ENCODE measurements at places on chromosomes 5 and 9.

DNA sequence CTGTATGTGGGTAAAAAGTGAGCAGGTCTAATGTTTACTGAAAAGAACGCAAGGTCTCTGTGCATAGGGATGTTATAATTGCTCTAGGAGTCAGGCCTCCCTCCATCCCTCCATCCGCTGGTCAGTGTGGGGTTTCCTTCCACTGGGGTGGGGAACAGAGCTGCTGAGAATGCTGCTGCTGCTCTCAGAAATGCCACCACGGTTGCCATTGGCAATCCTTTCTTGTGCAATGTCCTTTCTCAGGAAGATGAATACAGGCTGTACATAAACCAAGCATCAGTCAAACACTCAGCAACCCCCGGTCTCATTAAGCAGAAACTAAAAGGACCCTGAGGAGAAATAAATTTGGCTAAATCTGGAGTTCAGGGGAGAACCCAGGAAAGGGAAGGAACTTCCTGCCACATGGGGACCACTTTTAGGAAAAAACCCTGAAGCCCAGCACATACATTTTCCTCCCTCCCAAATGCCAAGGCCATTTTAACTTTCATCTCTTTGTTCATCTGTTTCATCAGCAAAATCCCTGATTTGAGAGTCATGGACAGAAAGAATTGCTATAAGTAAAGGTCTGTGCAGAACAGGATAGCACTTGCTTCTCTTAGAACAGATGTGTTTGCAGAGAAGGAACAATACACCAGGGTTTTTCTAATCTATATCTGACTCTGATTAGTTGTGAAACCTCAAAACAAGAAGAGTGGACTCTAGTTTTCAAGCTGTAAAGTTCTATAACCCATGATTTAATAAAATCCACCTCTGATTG, 70.4 kb upstream of the SLC1A3 start:
- DNase-seq, result no peak

GRCh38 chr9:130254747-130255630, 10.6 kb upstream of the HMCN2 start:
- no peak for DNase-seq

- no peak for DNase-seq
Observed at GRCh38 chr9:35754264-35754663, at the start of gene MSMP. MSMP (minus strand) TSS chr9:35754276; CDS start chr9:35754129, 147 bp downstream.

GRCh38 chr9:20188616-20189369, 400.0 kb upstream of the SLC24A2 start:
- no peak for DNase-seq

DNA sequence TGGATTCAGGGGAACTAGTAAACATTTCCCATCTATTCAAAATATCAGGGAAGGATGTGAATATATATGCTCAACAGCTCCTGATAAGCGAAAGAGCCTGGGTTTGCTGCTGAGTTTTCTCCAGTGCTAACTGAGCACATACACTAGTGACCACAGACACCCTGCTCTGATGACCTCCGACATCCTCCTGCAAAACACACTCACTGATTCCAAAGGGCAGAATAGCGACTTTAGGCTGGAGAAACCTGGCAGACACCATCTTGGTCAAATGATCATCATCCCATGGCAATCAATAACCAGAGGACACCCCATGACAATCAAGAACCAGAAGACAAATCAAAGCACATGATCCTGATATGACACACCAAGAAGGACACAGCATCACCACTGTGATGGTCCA, 9.2 kb upstream of the GADD45G start:
- no peak for DNase-seq

DNA sequence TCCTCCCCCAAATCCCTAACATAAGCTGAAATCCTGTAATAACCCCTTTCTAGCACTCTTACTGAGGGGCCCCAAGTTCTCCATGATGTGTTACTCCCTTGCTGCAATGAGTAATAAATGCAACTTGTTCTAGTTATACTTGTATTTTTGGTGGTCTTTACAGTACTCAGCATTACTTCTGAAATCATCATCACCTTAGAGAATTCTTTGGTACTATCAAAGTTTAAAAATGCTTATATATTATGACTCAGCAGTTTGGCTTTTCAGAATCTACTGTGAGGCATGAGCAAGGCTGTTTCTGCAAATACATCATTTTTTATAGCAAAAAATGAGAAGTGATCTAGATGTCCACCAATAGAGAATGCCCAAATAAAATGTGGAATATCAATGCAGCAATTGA, 20.7 kb upstream of the ROPN1L start:
- DNase-seq, result no peak

- DNase-seq, result no peak
Observed at GRCh38 chr9:79984429-79985067, 412.8 kb downstream of the TLE4 start.

GRCh38 chr5:154273028-154273617, 82.6 kb downstream of the GALNT10 start:
- DNase-seq, result no peak

DNA sequence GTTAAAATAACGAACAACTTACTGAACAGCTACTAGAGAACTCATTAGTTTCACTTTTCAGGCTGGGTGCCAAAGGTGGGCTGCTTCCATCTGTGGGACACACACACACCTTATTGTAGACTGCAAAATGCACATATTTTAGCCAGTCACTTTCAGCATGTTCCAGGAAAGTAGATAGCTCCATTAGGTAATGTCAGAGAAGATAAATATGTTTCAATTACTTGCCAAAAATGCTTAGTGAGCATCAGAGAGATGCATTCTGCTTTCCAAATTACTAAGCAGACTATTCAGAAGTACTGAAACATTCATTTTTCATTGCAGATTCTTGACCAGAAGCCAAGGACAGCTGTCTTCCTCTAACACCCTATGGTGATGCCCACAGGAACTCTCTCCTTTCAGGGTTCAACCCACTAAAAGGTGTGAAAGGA, 56.2 kb upstream of the APC start:
- no peak for DNase-seq

DNA sequence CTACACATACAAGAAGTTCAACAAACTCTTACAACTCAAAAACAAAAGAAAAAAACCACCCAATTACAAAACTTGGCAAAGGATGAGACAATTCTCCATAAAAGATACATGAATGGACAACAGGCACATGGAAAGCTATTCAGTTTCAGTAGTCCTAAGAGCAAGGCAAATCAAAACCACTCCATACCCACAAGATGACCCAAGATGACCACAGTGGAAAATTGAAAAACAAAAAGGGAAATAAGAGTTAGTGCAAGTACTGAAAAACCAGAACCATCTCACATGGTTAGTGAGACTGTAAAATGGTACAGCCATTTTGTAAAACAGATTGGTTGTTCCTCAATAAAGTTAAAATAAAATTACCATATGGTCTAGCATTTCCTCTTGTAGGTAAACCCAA, 287.1 kb upstream of the CDH9 start:
- no peak for DNase-seq

DNA sequence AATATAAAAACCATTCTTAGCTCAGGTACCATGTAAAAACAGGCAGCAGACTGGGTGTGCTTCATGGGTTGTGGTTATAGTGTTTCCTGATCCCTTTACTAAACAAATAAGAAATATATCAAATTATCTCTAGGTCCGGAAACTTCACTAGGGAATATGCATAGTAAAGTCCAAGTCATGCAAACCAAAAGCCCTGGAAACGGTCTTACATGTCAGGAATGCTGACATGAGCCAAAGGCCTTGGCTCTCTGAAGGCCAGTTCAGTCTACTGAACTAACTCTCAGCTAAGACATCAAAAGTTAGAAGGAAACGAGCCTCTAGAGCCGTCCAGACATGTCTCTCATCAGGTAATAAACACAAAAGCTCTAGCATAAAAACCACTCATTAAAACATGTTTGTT, 778.9 kb upstream of the ZNF608 start:
- no peak for DNase-seq

DNA sequence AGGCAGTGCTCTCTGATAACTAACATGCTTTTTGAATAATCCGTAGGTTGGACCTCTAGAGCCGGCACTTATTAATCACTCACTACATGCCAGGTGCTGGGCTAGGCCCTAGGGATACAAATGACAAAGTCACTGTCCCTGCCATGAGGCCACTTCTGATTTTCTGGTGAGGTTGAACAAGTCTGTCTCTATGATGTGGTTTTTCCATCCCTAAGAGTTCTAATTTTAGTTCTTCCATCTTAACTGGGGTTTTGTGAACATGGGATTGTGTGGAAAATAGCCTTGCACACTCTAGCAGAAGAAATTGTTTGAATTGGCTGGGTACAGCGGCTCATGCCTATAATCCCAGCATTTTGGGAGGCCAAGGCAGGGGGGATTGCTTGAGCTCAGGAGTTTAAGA, 64.6 kb downstream of the IL31RA start:
- no peak for DNase-seq

- no peak for DNase-seq
Observed at GRCh38 chr5:76470976-76471375, 67.9 kb downstream of the IQGAP2 start.

DNA sequence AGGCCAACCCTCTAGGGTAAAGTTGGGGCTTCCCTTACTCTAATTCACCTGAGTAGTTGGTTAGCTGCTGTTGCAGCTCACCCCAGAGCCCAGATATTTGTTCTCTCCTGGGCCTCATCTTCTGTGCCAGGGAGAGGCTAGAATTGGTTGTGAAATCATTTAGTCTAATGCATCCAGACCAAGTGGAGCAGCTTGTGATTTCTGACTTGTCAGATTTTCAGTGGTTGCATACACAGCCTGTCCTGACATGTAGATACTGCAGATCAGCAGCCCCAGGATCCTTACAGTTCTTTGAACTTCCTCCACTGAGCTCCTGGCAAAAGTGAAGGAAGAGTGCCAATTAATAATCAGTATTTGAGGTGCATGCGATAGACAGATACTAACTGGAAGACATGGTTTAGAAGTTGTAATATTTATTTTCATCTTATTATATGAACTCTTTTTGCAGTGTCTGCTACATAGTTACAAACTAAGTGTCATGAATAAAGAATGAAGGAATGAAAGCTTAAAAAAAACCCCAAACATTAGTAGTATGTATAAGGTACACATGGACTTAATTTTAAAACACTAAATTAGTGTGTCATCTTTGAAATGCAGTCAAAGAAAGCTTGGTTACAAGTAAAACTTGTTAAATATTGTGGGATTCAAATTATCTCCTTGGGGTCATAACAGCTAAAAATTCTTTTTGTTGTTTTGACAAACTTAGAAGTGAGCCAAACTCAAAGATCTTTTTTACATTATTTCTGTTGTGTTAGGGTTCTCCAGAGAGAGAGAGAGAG, 128.5 kb downstream of the VPS13A start:
- DNase-seq, result no peak

- no peak for DNase-seq
Observed at GRCh38 chr5:109252731-109253130, 157.0 kb downstream of the PJA2 start.

GRCh38 chr5:99702565-99702964, 773.8 kb upstream of the CHD1 start:
- no peak for DNase-seq

GRCh38 chr9:87867391-87867790, 15.3 kb upstream of the SPATA31E1 start:
- DNase-seq, result no peak

DNA sequence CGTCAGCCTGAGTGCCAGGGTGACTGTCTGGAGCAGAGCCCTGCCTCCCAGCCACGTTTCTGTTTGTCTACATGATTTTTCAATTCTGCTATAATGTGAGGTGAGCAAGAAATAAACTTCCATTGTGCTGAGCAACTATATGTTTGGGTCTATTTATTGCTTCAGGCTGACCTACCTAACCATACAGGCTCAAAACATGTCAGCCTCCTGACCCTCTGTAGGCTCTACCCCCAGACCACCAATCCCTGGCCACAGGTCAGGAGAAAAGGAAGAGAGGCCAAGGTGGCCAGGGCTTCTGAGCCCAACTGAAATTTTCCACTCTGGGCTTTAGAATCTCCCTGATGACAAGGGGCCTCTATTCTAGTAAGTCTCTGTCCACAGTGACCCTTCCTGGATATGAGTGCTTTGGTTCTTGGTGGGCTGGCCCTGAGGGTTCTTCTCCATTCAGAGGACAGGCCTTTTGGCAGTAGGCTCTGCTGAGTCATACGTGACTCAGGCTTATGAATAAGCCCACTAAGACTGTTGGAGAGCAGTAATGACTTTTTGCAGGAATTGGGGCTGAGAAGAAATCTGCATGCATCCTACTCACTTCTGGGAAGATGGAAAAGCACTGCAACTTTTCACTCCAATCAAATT, 117.2 kb upstream of the TBCA start:
- no peak for DNase-seq

- no peak for DNase-seq
Observed at GRCh38 chr5:138752341-138752950, 779 bp upstream of the CTNNA1 start.

DNA sequence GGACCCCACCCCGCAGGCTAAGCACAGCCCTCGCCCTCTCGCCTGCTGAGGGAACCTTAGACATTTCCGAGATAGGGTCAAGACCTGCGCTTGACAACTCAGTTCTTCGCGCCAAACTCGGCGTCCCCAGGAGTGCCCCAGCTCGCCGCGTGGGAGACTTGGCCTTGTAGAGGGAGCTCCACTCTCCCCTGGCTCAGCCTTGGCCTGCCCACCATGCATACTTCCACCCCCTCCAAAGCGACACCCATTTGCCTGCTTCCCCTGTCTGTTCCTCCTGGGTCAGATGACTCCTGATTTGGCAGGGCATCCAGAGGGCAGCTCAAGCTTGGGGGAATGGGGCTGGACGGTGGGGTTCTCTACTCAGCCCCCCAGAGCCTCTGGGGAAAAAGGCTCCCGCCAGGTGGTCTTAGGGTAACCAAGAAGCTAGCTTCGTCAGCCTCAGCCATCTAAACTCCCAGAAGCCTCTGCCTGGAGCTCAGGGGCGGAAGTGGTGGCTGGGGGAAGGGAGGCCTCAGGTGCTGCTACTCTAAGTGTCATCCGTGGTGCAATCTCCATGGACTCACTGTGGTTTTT, 560 bp downstream of the DOCK2 start:
- DNase-seq, result no peak

GRCh38 chr5:158700231-158701006, 399.3 kb downstream of the EBF1 start:
- DNase-seq, result no peak

GRCh38 chr9:116223926-116224325, 70.3 kb downstream of the PAPPA start:
- DNase-seq, result no peak

DNA sequence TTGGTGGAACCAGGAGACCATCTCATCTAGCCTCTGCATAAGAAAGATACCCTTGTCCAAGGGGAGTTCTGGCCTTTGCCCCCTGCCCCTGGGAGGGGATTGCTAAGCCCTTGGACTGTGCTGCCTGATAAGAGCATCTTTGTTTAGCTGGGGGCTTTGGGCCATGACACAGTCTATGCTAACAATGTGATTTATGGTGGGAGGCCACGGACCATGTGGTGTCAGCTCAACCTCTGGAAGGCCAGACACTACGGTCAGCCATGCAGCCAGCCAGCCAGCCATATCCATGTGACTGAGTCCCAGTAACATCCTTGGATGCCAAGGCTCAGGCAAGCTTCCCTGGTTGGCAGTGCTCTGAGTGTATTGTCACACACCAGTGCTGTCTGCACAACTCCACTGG, 244.4 kb downstream of the FSTL4 start:
- DNase-seq, result no peak

- no peak for DNase-seq
Observed at GRCh38 chr9:7228726-7229125, 471.0 kb downstream of the KDM4C start.

DNA sequence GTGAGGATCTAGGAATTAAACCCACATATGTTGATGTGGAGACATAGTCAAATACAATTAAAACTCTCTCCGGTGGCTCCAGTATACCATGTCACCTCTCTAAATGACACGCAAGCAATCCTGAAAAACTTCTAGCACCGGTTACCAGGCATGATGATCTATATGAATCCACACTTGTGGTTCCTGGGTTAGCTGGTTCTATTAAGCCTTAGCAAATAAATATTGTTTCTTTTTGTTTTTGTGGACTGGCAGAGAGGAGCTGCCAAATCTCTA, 104.8 kb downstream of the SEC61B start:
- DNase-seq, result no peak

All from cortex of kidney (tissue), 1 donor.